ENCODE measurements at places on chromosomes 5 and 9.

- no peak for DNase-seq
Measured at GRCh38 chr5:36998578-36998977, 122.0 kb downstream of the NIPBL start.

GRCh38 chr9:35962126-35962906 is 4.4 kb upstream of the OR2S2 start:
- no peak for DNase-seq

GRCh38 chr5:26482076-26482809 is 556.1 kb downstream of the CDH9 start:
- no peak for DNase-seq

GRCh38 chr5:74296685-74297408 is 343.7 kb downstream of the ENC1 start:
- DNase-seq = no peak

DNA sequence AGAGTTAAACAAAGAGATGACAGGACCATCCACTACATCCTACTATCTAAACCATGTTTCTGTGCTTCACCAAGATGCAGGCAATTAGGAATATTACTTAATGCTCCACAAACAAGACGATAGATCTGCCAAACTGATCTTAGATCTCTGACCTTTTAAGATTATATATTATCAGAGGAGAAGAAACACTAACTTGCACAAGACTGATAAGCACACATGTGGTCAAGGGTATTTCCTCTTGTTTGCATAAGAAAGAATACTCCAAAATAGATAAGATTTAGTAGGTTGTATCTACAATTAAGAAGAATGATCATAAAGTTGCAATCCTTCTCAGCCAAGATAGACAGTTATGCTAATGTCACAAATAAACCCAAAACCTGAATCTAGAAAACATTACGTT is 601.0 kb upstream of the ACO1 start:
- no peak for DNase-seq

- no peak for DNase-seq
Measured at GRCh38 chr5:133130387-133131118, 78.7 kb downstream of the HSPA4 start.

- no peak for DNase-seq
Measured at GRCh38 chr5:116038817-116039216, 6.5 kb downstream of the ARL14EPL start.

GRCh38 chr5:108753331-108753730 is 5.6 kb downstream of the FER start:
- DNase-seq = no peak

DNA sequence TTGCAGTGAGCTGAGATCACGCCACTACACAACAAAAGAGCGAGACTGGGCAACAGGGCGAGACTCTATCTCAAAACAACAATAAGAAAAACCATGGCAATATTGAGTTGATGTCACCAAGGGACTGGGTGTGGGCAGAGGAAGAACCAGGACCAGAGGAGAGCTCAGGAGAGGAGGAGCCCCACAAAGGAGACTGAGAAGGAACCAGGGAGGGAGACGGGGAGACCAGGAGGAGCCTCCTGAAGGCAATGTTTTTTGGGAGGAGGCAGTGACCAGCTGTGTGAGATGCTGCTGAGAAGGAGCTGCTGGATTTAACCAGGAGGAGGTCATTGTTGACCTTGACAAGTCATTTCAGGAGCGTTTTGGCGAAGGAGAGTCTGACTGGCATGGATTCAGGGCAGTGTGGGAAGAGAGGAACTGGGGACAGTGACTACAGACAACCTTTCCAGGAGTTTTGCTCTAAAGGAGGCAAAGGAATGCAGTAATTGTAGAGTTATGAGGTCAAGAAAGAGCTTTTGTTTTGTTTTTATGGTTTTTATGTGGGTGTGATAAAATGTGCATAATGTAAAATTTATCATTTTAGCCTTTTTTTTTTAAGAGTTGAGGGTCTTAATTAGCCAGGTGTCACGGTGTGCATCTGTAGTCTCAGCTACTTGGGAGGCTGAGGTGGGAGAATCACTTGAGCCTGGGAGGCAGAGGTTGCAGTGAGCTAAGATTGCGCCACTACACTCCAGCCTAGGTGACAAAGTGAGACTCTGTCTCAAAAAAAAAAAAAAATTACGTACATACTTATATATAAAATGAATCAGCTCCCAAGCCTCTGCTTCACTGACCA is 17.9 kb downstream of the TRUB2 start:
- no peak for DNase-seq

DNA sequence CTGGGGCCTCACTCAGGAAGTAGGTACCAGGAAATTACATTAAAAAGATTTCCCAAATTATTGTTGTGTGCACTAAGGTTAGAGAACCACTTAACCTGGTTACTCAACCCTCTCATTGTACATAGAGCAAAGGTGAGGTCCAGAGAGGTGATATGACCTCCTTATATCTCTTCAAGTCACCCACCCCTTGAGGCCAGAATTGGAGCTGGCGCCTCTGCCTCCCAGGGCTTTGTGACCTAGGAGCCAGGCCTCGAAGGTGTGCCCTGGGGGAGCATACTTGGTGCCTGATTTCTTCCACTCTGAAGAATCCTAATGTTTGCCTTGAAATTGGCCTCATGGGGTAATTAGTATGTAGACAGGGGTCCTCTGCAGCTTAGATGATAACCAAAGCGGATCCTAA is 95.1 kb upstream of the CTSL start:
- no peak for DNase-seq

GRCh38 chr5:52262844-52263243 is 524.9 kb upstream of the ITGA1 start:
- no peak for DNase-seq

- DNase-seq = no peak
Measured at GRCh38 chr9:104795082-104795481, 31.2 kb downstream of the NIPSNAP3B start.

DNA sequence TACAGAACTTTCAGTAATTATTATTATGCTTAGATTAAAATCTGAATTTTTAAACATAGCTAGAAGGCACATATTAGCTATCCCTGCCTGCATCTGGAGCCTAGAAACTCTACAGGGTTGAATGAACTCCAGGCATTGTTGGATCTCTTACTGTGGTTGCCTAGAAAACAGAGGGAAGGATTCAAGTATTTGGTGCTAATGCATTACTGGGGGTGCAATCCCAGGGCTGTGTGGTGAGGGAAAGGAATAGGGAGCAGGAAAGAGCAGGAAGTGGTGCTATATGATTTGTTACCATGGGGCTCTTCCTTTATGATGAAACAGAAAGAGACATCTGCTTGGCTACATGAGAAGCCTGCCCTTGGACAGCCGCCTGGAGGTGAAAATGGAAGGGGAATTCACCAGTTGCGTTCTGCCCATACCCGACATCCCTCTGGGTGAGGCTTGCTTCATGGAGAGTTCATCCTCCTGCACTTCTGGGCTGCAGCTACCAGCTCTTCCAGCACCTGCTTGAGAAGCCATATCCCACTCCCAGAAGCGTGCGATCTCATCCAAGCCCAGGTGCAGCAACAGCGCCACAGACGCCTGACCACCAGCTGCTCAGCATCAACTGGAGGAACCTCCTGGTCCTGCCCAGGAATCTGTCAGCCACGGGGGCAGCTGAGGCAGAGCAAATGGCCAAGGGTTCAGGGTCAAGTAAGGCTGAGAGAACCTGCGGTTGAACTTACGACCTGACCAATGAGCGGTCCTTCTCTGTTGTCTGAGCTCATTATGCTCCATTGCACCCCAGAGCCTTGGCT is 362.8 kb downstream of the SEMA5A start:
- DNase-seq = no peak

GRCh38 chr9:12726795-12727194 is 33.6 kb downstream of the TYRP1 start:
- no peak for DNase-seq

DNA sequence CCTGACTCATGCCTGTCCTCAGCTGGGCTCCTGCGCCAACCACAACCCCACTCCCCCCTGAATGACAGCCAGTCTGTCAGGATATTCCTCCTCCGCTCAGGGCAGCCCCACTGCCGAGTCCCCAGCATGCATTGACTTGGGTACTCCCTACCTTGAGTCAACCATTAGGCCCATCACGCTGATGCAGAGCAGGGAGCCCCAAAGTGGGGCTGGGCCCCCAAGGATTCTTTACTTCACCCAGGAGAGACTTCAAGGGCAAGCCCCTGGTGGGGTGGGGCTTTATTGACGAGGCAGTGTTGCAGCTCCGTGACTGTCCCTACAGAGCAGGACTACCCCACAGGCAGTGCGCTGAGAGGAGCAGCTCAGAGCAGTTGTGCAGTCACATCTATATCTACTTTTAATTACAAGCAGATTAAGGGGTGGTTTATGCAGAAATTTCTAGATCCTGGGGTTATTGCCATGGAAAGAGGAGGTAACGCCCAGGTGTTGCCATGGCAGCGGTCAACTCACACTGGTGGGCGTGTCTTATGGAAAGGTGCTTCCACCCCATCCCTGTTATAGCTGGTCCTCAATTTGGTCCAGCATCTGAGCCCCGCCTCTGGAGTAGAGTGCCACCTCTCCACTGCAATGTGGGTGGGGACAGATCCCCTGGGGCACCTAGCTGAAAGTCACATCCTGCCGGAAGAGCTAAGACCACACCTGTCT is 32.1 kb upstream of the FCN1 start:
- DNase-seq = no peak

GRCh38 chr5:138752341-138752950 is 779 bp upstream of the CTNNA1 start:
- DNase-seq = no peak

DNA sequence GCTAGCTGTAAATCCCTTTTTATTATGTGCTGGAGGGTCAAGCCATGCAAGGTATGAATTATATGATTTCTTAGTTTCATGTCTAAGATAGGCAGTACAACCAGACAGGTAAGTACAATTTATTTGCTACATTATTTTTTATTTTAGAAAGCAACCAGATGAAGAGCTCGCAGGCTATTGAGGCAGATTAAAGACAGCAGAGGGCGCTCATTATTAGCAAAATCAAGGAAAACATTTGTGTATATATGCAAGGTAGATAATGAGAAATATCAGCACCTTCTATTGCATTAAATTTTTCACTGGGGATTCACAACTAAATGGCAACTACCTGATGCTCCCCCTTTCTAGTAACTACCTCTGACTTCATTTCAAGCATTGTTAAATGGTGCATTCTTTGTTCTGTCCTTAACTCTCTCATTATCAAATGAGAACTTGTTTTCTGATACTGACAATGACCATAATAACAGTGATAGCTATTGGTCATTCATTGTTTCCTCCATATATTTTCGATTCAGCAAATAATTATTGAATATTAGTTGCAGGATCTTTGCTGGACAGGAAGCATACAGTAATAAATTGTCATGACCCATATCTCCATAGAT is 8.6 kb downstream of the SCGB3A2 start:
- no peak for DNase-seq

- DNase-seq = no peak
Measured at GRCh38 chr9:70390933-70391341, 23.5 kb downstream of the KLF9 start.

DNA sequence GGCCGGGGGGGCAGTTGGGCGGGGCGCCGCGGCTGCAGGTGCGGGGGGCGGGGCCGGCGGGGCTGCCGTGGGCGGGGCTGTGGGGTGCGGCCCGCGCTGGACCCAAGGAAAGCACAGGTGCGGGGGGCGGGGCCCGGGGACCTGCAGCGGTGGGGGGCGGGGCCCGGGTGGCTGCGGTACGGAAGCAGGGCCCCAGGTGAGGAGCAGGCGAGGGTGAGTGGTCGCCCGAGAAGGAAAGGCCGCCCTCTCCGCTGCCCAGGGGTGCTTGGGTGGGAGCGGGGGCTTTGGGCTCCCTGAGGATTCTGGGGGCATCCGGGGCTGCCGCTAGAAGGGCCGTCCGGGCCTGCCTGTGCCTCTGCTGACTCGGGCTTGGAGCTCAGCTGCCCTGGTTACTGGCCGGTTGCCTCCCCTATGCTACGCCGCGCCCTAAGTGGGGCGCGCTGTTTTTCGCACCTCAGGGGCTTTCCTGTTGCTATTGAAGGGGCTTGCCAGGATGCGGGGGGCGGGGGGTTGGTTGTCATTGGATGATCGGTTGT is 767 bp downstream of the RALGPS1 start:
- peak; percentile 51 for DNase-seq

GRCh38 chr5:145925803-145926202 is 10.6 kb upstream of the SH3RF2 start:
- DNase-seq = no peak

All from activated CD4-positive, alpha-beta T cell treated with anti-CD3 and anti-CD28 coated beads, Interleukin-2, amount 50 U/mL, for 1 hour (primary cell).